Nucleus accumbens (tissue), 56 donors: ENCODE measurements at places on chromosomes 16 and 17.
A peak's percentile ranks its signal among the peaks of the same experiment; 100 is the strongest.

DNA sequence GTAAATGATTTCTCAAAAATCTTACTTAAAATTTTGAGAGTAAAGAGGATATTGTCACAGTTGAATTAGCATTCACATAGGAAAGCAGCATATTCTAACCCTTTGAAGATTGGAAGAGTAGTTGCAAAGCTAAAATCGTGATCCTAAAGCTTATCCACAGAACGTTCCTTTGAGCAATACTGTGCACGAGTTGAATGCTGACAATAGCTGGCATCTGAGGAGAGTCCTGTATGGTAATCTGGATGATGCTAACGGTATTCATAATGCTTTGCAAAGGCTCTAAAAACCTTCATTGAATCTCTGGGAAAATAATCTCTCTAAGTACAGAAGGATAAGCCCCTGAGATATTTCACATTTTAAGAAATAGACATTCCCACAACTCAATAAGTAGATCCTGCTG lies 354.6 kb downstream of the CDH8 start:
- DNase-seq, result peak; percentile 2

DNA sequence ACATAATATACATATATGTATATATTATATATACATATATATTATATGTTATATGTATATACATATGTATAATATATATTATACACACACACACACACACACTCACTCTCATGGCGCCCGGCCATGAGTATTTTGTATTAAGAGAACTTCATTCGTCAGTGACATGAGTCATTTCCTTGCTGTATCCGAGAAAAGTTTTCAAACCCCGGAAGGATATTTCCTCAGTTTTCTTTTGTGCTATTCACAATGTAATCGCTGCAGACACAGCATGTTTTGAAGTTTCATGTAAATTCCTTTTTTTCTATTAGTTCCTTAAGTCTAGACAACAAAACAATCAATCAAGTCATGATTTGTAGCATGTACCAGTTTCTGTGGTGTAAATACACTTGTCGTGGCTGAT lies 33.3 kb downstream of the OR1D5 start:
- no peak for DNase-seq

DNA sequence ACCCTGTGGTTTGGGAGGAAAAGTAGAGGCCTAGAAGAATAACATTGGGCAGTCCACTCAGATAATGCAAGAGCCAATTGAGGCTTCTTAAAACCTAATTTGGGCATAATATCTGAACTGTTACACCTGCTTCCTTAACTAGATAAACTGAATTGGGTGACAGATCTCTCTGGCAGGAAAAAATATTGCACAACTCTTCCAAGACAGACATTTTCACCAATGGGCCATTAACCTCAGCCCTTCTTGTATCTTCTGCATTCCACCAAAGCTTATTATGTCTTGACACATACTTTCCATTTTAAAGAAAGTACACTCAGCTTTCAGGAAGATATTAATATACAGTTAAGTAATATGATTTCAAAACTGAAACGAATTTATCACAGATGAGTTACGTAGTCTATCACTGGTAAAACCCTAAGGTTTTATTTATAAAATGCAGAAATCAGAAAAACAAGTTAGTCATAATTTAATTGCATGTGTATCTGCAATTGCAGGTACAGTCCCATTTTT lies 79.9 kb upstream of the MON1B start:
- no peak for DNase-seq

GRCh38 chr17:55492781-55493341 lies 18.4 kb downstream of the SMIM36 start:
- DNase-seq, result no peak

DNA sequence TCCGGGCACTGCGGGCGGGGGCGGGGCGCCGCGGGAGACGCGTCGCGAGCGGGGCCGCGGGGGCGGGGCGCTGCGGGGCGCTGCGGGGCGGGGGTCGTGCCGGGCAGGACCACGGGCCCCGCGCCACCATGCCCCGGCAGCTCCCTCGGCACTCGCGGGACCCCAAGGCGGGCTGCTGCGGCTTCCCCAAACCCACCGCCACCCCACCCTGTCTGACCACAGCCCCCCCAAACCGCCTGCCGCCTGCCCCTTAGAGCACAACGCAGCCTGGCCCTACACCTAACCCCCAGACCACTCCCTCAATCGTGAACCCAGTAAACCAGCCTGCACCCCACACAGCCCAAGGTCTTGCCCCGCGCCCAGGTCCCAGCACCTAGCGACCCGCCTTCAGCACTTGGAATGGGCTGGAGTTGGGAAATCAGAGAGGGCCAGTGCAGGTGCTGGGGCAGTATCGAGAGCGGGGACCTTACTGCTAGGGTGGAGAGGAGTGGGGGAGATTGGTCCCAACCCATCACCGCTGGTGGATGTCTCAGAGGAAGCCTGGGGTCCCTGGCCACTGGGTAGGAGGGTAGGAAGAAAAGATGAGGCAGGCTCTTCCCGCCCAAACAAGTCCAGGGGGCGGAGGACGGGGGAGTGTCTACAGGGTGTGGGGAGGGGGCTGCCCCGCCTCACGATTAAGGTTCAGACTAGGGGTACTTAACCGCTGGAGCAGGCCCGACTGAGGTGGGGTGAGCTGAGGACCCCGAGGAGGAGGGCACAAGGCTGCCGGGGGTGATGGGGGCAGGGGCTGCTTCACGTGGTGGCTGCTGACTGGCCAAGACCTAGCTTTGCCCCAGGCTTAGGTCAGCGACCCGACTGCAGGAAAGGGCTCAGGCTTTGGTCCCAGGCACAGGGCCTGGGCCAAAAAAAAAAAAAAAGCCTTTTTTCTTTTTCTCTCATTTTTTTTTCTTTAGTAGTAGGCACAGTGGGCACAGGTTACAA lies 539 bp upstream of the VAMP2 start:
- peak; percentile 50 for DNase-seq

DNA sequence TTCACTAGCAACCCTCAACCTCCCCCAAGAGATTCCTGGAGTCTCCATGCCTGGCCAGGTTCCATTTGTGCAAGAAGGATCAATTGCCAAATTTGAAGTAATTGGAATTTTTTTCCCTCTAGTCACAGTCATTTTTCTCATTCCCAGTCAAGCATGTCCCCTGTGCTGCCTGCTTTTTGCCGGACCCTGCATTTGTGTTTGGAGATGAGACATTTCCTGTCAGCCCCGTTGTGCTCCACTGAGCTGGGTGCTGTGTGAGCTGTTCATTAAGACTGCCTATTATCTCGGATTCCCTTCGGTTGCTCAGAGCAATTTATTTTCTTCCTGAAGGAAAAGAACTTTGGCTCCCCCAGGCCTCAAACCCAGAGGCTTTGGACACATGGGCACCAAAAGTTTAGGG lies 201.0 kb upstream of the NLRP1 start:
- DNase-seq, result no peak
